ENCODE measurements at places on chromosomes 4 and X. TPM values are rescaled to one million over a fixed set of nuclear protein-coding genes. Genes with fewer than 3 reads are reported as not detected.

The HEPH gene
- not detected for total RNA-seq

The TMEM154 gene
- total RNA-seq, result 0.06 TPM

The AKAP14 gene
- total RNA-seq, result not detected

The CT45A5 gene
- not detected for total RNA-seq

The GABRG1 gene
- not detected for total RNA-seq

The SH3D19 gene
- 25.3 TPM for total RNA-seq

The CFI gene
- total RNA-seq, result 0.72 TPM

The ALB gene
- not detected for total RNA-seq

The KIT gene
- total RNA-seq, result not detected

The BBS12 gene
- total RNA-seq, result 3.3 TPM

The MORC4 gene
- 32.7 TPM for total RNA-seq

The ARHGAP36 gene
- not detected for total RNA-seq

The HERC5 gene
- total RNA-seq, result 4.1 TPM

The SSX2 gene
- total RNA-seq, result not detected

The APELA gene
- total RNA-seq, result not detected

The KIAA1210 gene
- total RNA-seq, result not detected

Measured in A549 treated with ZK216348 at 1 μM for 4 hours (cell line).